AG20443 (cell line): ENCODE measurements at places on chromosomes 2 and 18.

DNA sequence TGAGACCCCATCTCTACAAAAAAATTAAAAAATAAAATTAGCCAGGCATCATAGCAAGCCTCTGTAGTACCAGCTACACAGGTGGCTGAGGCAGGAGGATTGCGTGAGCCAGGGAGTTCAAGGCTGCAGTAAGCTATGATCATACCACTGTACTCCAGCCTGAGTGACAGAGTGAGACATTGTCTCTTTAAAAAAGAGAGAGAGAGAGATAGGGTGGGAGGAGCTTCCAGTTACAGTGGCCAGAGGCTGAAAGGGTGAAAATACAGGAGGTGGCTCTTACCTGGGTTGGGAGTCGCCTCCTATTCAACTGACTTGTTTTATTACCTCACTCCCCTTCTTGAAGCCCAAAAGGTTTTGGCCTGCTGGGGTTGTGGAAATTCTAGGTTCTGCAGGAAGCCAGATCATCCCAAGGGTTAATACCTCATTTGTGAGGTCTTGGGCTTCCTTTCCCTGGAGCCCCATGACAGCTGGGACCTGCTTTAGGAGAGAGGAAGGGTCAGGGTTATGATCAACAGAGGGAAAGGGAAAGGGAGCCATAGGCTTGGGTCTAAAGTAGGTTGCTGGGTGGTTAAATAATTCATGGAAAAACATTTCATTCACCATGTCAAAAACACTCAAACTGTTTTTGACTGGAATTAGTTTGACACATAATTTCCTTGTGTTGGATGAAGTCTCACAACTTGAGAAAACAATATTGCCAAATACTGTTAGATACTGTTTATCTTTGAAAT is 17.4 kb downstream of the DYNC2LI1 start:
- DNase-seq: no peak

DNA sequence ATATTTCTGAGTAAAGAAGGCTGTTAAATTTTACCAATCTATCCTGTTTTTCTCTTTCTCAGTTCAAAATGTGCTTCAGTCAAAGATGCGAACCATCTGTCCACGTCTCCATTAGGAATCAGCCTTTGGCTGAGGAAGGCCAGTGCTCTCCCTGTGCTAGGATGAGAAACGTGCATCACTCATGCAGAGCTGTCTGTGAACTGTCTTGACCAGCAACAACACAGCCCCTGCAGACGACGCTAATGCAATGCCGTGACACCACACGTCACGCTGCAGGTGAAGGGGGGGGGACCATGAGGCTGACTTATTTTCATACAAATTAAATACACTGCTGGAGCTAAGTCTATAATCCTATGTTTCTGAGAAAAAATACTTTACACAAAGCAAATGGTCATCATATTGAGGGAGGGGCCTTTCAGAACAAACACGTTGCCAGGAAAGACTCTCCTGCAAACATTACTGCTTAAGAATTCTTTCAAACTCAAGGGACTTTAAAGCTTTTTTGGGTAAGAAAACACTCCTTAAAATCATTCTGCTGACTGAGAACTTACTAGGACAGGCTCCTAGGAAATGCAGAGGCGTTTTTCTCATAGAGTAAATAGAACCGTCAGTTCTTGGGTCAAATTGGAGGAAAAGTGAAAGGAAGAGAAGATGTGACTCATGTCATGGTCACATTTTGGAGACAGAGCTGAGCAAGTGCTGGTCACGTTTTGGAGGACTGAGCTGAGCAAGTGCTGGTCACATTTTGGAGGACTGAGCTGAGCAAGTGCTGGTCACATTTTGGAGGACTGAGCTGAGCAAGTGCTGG is 97.0 kb downstream of the MBP start:
- DNase-seq: peak; percentile 32

- DNase-seq: no peak
These were observed 19.6 kb upstream of the MC5R start for GRCh38 chr18:13804305-13804704.

DNA sequence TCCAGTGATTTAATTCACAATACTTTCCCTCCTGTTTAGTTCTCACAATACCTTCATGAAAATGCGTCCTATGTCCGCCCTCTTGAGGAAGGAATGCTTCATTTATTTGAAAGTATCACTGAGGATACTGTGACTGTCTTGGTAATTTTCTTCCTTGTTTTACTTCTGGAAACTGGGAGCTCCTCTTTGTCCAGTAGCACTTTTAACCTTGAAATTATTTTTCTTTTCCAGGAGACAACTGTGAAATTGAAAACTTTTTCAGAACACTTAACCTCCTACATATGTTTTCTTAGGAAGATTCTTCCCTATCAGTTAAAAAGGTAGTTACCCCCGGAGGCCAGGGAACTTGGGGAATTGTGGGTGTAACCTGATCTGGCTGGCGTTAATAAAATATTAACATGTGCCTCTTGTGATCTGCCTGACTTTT is 58.9 kb upstream of the STON1 start:
- peak; percentile 55 for DNase-seq

GRCh38 chr2:54088191-54088634 is 27.2 kb upstream of the ACYP2 start:
- peak; percentile 43 for DNase-seq
